ENCODE measurements at places on chromosomes 2 and 18.

DNA sequence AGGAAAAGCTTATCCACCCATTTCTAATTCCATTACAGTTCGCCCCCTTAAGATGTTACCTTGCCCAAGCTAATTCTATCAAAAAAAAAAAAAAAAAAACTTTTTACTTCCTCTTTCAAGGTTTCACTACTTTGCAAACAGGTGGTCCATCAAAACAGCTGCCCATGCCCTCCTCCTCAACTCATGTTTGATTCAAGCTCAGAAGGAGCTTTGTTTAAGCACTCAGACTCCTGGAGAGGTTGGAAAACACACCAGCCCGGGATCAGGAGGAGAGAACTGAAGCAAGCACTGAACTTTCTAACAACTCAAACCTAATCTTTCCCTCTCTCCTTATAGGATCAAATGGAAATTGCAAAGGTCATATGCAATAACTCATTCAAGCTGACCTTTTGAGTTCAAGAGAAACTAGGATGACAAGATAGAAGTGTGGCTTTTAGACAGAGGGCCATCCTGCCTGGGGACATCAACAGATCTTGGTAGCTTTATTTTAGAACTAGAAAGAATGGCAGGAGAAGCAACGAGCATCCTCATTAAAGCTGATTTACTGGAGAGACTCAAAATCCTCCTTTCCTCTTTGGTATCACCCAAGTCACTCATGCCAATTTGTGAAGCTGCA lies 28.3 kb upstream of the FZD7 start:
- no peak for DNase-seq

GRCh38 chr2:190682168-190682567 lies 33.3 kb downstream of the NAB1 start:
- DNase-seq: no peak

DNA sequence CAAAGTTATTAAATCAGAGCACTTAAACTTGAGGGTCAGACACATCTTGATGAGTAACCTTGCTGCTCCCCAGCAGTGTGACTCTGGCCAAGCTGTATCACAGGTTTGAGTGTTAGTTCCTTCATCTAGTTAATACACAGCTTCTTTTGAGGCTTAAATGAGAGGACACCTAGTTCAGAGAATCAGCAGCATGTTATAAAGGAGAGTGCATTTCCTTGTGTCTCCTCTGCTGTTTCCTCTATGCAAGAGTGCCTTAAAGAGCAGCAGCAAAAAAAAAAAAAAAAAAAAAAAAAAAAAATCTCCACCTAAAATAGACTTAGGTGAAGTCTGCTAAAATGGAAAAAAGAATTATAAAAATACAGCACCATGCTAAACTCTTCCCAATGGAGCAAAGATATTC lies 261.9 kb downstream of the TCF4 start:
- DNase-seq: no peak

GRCh38 chr2:120733238-120733932 lies 2.3 kb upstream of the GLI2 start:
- DNase-seq: no peak

GRCh38 chr2:110858993-110859701 lies 126.8 kb downstream of the ACOXL start:
- DNase-seq: no peak

DNA sequence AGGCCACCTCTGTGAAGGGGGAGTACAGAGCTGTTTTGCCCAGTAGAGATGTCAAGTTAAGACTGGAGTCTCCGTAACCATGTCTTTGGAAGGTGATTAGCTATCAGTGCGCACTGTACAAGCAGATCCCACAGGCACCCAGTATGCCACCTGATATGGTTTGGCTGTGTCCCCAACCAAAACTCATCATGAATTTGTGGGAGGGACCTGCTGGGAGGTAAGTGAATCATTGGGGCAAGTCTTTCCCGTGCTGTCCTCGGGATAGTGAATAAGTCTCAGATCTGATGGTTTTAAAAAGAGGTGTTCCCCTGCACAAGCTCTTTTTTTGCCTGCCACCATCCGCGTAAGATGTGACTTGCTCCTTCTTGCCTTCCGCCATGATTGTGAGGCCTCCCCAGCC lies 90.2 kb downstream of the ACTR2 start:
- DNase-seq: no peak

GRCh38 chr2:85302121-85302520 lies 25.7 kb downstream of the TGOLN2 start:
- no peak for DNase-seq

DNA sequence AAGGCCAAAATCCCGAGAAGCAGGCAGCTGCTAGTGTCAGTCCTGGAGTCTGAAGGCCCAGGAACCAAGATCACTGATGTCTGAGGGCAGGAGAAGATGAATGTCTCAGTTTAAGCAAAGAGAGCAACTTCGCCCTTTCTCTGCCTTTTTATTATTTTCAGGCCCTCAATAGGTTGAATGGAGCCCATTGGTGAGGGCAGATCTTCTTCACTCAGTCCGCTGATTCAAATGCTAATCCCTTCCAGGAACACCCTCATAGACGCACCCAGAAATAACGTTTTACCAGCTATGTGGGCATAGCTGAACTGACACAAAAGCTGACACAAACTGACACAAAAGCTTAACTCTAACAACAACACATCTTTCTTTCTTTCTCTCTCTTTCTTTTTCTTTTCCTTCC lies 78.0 kb upstream of the KCNJ3 start:
- no peak for DNase-seq

- DNase-seq: no peak
These were observed 254.0 kb downstream of the KCNJ3 start for GRCh38 chr2:154952346-154952980.

- DNase-seq: no peak
These were observed 175.3 kb downstream of the INHBB start for GRCh38 chr2:120520929-120521912.

DNA sequence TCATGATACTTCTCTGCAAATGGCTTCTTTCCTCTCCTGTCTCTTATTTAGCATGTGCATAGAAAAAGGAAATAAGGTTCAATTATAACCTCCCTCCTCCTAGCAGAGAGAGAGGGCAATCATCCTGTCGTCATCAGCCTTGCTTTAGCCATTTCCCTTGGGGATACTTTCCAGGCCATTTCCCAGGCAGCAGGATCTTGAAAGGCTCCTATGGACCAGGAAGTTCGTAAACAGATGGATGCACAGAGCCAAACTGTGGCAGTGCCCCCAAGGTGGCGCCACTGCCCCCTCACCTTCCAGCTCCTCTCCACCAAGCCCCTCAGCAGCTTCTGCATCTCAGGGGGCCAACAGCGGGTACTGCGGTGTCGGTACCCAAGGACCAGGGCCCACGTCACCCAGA lies 157.4 kb downstream of the DTNA start:
- DNase-seq: no peak

- no peak for DNase-seq
These were observed 27.4 kb downstream of the ATG16L1 start for GRCh38 chr2:233278921-233279320.

DNA sequence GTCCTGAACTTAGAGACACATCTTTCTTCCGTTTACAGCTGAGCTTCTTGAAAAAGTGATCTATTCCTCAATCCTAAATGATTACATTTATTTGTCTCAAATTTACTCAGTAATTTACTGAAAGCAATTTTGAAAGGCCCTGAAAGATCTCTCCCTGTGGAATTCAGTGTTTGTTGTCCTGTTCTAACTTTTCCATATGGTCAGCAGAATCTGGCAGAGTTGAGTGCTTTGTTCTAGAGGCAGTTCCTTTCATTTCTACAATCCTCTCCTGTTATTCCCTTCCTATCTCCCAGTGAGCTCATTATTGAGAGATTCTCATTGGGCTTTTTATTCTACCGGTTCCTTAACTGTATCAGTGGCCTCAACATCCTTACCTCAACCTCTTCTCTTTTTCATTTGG lies 36.5 kb upstream of the REG3G start:
- no peak for DNase-seq

GRCh38 chr18:35683021-35683420 lies 101.5 kb downstream of the GALNT1 start:
- no peak for DNase-seq

GRCh38 chr18:13110559-13110958 lies 108.0 kb upstream of the LDLRAD4 start:
- no peak for DNase-seq

DNA sequence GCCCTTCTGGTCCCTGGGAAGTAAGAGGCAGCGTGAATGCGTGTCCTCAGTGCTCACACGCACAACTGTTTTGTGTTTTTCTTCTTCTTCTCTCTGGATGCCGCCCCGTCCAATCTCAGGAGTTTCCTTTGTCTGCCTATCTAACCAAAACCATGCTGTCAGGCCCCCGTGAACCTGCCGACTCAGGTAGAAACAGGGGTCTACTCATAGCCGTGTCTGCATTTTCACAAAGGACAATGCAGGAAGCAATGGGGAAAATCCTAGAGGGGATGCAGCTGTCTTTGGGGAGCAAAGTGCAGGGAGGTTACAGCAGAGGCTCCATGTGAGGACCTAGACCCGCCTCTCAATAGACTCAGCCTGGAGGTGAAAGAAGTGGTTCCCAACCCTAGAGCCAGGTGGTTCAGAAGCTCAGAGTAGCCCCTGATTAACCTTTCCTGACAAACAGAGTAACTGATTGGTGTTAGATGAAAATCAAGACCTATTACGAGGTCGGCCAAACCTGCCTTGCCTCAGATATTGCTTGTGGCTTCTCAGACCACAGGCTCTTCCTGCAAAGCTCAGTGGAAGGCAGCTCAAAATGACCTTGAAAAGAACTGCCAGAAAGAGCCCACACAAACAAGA lies 49.3 kb downstream of the CD226 start:
- no peak for DNase-seq

DNA sequence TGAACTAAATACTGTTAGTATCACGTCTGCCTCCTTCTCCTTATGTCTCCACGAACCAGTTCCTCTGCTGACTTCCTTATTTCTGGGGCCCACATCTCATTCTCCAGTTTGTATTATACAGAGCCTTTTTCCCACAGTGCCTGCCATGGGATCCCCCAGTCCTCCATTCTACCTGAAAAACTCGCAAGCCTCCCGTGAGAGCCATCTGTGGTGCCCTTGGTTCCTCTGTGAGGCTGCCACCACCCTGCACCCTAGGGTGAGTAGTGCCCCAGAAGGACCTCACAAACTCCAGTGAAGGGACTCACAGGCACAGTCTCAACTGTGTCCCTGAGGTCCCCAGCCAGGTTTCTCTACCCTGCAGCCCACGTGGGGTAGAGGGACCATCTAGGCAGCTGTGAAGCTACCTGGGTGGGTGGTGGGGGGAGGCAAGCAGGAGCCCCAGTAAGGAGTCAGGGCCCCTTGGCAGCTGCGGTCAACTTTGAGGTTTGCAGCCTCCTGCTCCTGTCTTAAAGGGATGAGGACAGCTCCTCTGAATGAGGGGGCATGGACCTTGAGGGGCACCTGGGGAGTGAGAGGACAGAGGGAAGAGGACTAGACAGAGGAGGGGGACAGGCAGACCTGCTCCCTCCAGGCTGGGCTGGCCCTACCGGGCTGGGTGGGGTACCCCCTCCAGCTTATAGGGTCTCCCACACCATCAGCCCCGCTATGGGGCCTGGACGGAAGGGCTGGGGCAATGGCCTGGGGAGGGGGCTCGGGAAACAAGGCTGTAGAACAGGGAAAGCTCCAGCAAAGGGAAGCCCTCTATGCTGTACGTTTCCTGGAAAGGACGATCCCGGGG lies 1.0 kb downstream of the PSTPIP2 start:
- peak; percentile 62 for DNase-seq

GRCh38 chr18:75215663-75216062 lies 5.1 kb downstream of the TSHZ1 start:
- DNase-seq: no peak

DNA sequence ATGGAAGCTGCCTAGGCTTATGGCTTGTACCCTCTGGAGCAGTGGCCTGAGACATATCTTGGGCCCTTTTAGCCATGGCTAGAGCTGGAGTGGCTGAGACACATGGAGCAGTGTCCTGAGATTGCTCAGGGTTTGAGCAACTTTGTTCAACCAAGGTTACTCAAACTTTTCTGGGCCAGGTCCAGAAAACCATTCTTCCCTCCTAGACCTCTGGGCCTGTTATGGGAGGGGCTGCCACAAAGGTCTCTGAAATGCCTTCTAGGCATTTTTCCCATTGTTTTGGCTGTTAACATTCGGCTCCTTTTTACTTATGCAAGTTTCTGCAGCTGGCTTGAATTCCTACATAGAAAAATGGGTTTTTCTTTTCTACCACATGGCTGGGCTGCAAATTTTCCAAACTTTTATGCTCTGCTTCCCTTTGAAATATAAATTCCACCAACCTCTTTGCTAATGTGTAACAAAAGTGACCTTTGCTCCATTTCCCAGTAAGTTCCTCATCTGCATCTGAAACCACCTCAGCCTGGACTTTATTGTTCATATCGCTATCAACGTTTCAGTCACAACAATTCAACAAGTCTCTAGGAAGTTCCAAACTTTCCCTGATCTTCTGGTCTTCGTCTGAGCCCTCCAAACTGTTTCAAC lies 84.9 kb upstream of the MAP4K3 start:
- DNase-seq: no peak

DNA sequence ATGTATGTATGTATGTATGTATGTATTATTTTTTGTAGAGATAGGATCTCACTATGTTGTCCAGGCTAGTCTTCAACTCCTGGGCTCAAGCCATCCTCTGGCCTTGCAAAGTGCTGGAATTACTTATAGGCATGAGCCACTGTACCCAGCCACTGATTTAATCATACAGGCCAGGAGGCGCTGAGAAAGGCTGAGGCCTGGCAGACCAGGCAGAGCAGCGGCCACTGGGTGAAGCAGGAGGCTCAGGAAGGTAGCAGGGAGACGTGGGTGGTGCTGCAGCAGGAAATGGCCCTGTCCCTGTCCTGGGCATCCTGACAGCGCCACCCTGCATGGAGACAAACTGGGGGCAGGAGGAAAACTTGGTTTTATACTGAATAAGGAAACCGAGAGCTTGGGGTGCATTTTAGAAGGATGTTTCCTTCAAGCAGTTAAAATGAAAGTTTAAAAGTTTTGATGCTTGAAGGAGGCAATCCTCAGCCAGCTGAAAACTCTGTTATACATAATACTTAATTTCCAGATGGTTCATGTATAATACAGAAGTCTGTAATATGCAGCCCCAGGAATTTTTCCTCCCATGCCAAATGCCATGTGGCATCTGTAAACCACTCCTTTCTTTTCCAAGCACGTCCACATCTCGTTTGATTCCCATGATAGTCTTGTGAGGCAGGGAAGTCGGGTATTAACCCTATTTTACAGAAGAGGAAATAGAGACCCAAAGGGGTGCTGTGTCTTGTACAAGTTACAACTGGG lies 182.4 kb downstream of the CELF4 start:
- DNase-seq: no peak

DNA sequence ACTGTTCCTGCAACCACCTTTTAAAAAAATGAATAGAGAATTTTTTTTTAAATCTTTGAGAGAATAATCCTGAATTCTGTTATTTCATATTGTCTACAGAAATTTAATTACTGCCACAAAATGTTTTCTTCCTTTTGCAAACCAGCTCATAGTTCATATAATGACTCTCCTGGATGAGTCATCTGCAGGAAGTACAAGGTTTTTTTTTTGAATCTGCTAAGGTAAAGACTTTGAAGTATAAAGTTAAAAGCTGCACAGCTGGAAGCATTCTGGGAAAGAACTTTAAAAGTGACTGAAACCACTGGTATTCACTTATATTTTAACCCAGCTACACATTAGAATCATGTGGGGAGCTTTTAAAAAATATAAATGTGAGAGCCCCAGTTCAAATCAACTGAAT lies 25.4 kb downstream of the SESTD1 start:
- DNase-seq: no peak

- DNase-seq: no peak
These were observed 301.7 kb upstream of the FSIP2 start for GRCh38 chr2:185436787-185437372.

Data from inflammatory macrophage treated with lipopolysaccharide for 1 hour (primary cell).